ENCODE measurements at places on chromosomes 12 and 14.

DNA sequence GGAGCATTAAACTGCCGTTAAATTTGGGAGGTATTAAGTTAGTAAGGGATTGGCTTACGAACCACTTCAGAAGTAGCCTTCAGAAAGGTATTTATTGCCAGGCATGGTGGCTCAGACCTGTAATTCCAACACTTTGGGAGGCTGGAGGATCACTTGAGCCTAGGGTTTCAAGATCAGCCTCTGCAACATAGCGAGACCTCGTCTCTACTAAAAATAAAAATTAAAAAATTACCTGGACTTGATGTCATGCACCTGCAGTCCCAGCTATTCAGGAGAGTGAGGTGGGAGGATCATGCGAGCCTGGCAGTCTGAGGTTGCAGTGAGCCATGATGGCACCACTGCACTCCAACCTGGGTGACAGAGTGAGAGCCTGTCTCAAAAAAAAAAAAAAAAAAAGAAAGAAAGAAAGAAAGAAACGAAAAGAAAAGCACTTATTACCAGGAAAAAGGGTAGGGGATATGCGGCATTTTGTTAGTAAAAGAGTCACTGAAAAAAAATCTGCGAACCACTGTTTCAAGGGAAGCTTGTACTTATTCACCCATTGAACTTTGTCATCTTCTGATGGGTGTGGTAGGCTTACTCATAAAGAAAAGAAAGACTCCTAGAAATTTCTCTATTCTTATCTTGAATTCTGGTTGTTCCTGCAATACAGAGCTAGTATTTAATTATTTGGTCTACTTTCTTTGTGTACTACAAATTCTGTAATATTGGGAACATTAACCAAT lies 33.6 kb upstream of the PLEKHA5 start:
- DNase-seq = no peak

GRCh38 chr12:53652366-53652765 lies 23.5 kb downstream of the ATP5MC2 start:
- no peak for DNase-seq

DNA sequence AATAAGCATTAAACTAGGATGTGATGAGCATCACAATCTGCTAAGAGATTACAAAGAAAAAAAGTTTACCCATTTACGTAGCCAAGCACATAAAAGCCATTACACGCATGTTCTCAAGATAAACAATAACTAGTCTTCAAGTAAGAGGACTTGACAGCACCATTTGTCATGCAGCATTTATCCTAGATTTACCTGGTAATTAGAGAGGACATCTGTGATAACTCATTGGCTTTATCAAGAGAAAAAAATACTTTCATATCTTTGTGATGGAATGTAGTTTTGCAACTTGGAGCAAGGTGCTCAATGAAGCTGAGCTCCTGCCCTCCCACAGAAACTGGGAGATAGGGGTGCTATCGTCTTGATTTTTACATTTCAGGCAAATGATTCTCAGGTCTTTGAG lies 1023.7 kb downstream of the FSCB start:
- DNase-seq = no peak

- DNase-seq = no peak
Measured at GRCh38 chr14:100735271-100735670, 8.6 kb downstream of the DLK1 start.

DNA sequence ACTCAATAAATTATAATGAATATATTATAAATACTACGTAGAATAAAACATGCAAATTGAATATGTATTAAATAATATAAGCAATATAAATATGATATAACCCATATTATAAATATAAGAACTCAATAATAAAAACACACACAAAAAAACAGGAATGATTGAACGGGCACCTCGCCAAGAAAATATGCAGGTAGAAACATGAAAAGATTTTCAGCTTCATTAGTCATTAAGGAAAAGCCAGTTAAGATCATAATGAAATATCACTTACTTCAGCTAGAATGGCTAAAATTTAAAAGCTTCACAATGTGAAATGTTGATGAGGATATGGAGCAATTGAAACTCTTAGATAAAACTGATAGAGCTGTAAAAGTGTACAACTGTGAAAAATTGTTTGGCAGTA lies 17.8 kb upstream of the SEL1L start:
- DNase-seq = no peak

DNA sequence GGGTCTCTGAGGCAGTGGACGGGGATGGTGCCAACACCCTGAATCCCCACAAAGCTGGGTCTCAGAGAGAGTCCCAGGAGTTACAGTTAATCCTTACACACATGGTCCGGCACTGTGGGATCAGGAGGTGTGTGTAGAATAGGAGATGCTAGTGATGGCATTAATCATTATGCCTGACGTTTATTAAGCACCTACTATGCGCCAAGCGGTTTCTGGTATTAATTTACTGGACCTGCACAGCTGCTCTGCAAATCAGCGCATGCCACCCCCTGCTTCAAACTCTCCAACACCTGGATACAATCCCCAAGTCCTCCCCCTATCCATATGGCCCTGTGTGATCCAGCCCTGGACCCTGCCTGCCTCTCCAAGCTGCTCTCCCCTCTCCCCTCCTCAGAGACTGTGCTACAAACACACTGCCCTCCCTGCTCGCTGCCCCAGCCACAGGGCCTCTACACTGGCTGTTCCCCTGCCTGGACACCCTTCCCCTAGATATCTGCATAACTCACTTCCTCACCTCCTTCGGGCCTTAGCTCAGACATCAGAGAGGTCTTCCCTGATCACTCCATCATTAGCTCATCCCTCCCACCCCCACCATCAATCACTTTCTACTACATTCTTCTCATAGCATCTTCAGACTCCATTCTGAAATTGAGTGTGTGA lies 86.0 kb downstream of the RFLNA start:
- no peak for DNase-seq

Data from cerebellar nuclear complex (tissue), 1 donor.